ENCODE measurements at places on chromosomes 12 and 14.

DNA sequence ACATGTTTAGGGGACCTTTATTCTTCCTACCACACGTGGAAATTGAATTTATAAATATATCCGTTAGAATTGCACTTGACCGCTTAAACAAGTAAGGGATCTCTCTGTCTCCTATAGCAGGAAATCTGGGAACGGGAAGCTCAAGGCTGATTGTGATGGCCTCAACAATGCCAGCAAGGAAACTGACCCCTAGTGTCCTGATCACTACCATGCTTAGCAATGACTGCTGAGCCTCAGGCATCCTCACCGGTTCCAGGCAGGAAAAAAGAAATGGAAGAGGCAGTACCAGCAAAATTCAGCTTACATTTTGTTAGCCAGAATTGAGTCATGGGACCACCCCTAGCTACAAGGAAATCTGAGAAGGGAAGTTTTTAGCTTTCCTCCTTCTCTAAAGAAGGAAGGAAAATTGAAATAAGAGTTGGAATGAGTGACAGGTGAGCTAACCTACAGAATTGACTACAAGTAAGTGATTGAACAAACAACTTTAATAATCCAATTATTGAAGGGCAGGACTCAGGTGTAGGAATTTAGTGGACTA, 43.9 kb upstream of the AMN1 start:
- DNase-seq = no peak

GRCh38 chr12:49518914-49519573, 19.8 kb upstream of the KCNH3 start:
- DNase-seq = peak; percentile 58

- DNase-seq = peak; percentile 77
These were observed 41.9 kb upstream of the BDKRB2 start for GRCh38 chr14:96162741-96163140.

DNA sequence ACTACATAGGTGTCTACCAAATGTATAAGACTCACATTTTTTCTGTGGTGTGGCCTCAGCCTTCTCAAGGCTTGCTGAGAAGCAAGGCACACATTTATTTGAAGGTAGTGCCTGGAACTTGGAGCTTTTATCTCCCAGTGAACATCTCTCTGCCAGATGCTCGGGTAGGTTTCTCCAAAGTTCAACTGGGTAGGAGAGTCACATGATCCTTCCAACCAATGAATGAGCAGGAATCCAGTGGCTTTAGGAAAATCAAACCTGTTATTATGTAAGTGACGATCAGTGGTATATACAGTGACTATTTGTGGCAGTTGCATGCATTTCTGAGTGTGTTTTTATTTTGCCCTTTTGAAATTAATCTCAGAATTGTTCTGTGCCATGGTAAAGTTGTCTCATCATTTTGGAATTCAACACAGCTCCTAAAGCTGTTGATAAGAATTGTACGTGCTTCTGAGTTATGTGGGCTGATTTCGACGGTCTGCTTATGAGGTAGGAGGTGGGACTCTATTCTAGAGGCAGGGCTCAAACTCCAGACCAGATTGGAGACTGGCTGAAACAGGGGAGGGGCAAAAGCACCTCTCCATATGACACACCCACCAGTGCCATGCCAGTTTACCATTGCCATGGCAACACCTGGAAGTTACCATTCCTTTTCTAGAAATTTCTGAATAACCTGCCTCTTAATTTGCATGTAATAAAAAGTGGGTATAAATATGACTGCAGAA, 57.6 kb downstream of the EID3 start:
- no peak for DNase-seq

DNA sequence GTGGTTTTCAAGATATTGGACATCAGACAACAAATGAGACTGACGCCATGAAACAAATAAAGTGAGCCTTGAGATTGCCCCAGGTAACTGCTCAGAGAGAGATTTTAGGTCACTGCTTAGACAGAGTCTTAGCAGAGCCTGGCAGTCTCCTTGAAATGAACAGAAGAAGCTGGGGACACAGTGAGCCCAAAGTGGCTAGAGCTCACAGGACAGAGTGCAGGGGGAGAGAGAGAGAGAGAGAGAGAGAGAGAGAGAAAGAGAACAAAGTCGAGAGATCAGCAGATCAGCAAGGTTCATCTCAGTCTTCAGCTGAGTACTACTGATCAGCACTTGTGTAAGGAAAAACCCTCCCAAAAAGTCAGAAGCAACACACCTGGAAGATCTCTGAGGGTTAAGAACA, 147.4 kb downstream of the RMST start:
- DNase-seq = no peak

DNA sequence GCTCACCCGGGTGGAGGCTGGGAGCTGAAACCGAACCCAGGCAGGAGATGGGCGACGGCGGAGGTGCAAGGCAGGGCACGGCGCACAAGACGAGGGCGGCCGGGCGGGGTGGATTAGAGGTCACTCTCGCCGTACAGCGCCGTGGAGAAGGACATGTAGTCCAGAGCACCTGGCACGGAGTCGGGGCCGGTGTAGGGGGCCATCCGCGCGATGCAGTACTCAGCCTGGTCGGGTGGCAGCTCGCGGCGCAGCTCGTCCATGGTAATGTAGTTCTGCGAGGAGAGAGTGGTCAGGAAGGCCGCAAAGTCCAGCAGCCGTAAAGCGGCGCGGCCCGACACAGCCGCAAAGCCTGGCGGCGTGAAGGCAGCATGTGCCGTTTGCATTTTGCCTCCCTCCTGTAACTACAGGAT, 81.9 kb upstream of the ZFP36L1 start:
- no peak for DNase-seq

DNA sequence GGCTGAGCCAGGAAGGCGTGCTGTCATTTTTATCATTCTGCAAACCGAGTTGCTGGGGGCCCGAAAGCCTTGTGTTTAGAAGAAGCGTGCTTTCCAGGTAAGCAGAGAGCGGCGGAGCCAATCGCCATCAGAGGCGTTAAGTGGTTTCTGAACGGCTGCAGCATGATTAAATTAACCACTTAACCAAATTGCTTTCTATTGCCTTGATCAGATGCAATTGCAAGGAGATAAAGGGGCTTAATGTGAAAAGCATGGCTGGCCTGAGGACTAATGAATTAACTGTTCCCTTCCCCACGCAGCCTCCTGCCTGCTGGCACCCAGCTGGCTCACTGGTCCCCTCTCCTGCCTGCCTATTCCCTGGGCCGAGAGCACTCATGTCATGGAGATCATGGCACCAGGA, 36.6 kb upstream of the CHGA start:
- DNase-seq = no peak

GRCh38 chr12:77256956-77257355, 191.6 kb upstream of the E2F7 start:
- no peak for DNase-seq

DNA sequence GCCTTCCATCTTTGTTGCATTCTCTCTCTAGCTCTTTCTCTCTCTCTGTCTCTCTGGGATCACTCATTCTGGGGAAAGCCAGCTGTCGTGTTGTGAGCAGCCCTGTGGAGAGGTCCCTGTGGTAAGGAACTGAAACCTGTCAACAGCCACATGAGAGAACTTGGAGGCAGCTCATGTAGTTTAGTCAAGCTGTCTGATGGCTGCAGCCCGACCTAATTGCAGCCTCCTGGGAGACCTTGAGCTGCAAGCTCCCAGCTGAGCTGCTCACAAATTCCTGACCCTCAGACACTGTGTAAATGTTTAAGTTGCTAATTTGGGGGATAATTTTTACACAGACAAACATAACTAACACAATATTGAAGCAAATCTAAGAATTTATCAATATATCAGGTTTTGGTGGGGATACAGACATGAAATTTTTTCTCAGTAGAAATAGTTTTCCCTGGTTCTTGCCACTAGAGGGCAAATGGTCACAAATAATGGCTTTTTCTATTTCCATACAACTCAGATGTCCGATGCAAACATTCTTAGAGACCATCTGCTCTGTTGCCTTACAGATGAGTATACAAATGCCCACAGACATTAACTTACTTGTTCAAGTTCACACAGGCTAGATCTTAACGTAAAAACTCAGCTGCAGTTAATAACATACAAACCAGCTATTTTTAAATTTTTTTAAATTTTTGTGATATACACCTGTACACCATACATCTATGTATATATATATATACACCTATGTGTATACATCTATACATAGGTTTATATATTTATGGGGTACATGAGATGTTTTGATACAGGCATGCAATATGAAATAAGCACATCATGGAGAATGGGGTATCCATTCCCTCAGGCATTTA, 15.5 kb upstream of the KRR1 start:
- DNase-seq = peak; percentile 76

DNA sequence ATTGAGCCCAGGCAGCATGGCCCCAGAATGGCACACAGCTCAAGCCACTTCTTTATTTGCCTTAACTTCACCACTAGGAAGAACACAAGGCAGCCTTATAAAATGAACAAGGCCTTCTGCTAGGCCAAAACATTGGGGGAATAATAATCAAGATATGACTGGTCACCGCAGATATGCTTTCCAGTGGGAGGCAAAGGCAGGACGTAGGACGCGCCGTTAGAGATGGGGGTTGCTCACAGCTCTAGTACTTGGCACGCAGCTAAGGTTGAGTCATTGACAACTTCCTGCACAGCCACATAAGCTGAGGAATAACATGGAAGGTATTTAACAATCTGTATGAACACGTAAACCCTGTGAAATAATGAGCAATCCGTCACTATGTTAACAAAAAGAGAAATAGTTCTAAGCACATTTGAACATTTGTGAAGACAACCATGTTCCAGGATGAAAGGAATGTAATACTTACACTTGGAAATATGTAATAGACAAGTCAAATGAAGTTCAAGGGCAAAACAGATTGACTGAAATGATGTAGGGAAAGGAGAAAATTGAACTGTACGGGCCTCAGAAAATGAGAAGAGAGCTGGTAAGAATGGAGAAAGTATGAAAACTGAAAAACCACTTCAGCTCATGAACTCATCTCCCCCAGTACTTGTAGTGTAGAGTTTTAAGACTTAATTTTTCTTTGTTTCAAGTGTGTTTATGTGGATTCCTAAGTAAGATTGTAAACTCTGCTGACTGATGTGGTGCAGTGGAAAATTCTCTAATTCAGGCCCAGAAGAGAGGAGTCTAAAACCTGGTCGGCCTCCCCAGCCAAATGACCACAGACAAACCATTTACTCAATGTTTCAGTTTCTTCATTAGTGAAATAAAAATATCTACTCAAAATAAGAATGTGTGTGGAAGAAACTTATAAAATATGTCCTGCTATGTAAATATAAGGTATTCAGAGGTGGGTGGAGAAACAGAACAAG, 59.3 kb upstream of the CCDC91 start:
- peak; percentile 99 for DNase-seq

GRCh38 chr12:18979401-18980126, 150.0 kb upstream of the PLEKHA5 start:
- DNase-seq = no peak

GRCh38 chr12:132453361-132454192, 36.4 kb upstream of the FBRSL1 start:
- DNase-seq = no peak

GRCh38 chr12:97308576-97309198, 153.9 kb upstream of the RMST start:
- peak; percentile 46 for DNase-seq

All from mesenchymal stem cell (in vitro differentiated cells and primary cell).